ENCODE measurements at places on chromosomes 2 and 18. TPM values are rescaled to one million over a fixed set of nuclear protein-coding genes. Genes with fewer than 3 reads are reported as not detected.

Gene GNAL
- polyA plus RNA-seq, result 0.63 TPM

Gene CFAP65
- 0.03 TPM for polyA plus RNA-seq

Gene GKN2
- polyA plus RNA-seq, result not detected

Gene LTBP1
- polyA plus RNA-seq, result 0.16 TPM

Gene PCARE
- not detected for polyA plus RNA-seq

Gene RIT2
- polyA plus RNA-seq, result not detected

Gene ABCA12
- polyA plus RNA-seq, result 0.01 TPM

Gene ITGB6
- polyA plus RNA-seq, result not detected

Gene PJVK
- 3.0 TPM for polyA plus RNA-seq

Gene SAG
- polyA plus RNA-seq, result not detected

Gene REG3G
- polyA plus RNA-seq, result not detected

Gene PROM2
- polyA plus RNA-seq, result not detected

Gene RBMS1
- polyA plus RNA-seq, result 110 TPM

Gene REG3A
- 0.13 TPM for polyA plus RNA-seq

Gene TUBB6
- 30.8 TPM for polyA plus RNA-seq

Gene TUBA3E
- not detected for polyA plus RNA-seq

Gene INHA
- polyA plus RNA-seq, result 15.2 TPM

Gene ASPRV1
- polyA plus RNA-seq, result 0.52 TPM

Gene LRRC30
- polyA plus RNA-seq, result not detected

Gene RAPH1
- 5.3 TPM for polyA plus RNA-seq

Gene IL36A
- not detected for polyA plus RNA-seq

Gene HRH4
- polyA plus RNA-seq, result not detected

Gene RAMP1
- 0.61 TPM for polyA plus RNA-seq

Gene COBLL1
- 32.6 TPM for polyA plus RNA-seq

Gene IDH1
- 312 TPM for polyA plus RNA-seq

Gene CLIP4
- polyA plus RNA-seq, result 0.49 TPM

Gene ALPP
- not detected for polyA plus RNA-seq

Gene ADAM23
- not detected for polyA plus RNA-seq

Gene RND3
- 0.24 TPM for polyA plus RNA-seq

Gene TCF23
- polyA plus RNA-seq, result 1.4 TPM

Gene OSR1
- 0.72 TPM for polyA plus RNA-seq

Gene ZEB2
- polyA plus RNA-seq, result 0.10 TPM

Gene ID2
- polyA plus RNA-seq, result 610 TPM

Gene NLRC4
- polyA plus RNA-seq, result 0.29 TPM

Gene MYO1B
- 36.9 TPM for polyA plus RNA-seq

Gene KCNIP3
- polyA plus RNA-seq, result not detected

Gene AGXT
- 96.1 TPM for polyA plus RNA-seq

Gene ATOH8
- 0.22 TPM for polyA plus RNA-seq

Gene GALNT13
- polyA plus RNA-seq, result 1.3 TPM

Gene TEX44
- polyA plus RNA-seq, result not detected

Gene DCDC2C
- not detected for polyA plus RNA-seq

Gene PARD3B
- polyA plus RNA-seq, result 0.71 TPM

Gene POU3F3
- polyA plus RNA-seq, result not detected

Gene OSBPL1A
- polyA plus RNA-seq, result not detected

Gene SALL3
- polyA plus RNA-seq, result not detected

Gene ARL4C
- polyA plus RNA-seq, result 0.07 TPM

Gene KIAA2012
- polyA plus RNA-seq, result not detected

Gene CD8B2
- polyA plus RNA-seq, result not detected

Gene HDHD2
- 10.2 TPM for polyA plus RNA-seq

Gene L3MBTL4
- 10.8 TPM for polyA plus RNA-seq

Gene UGT1A8
- not detected for polyA plus RNA-seq

Gene ST8SIA5
- 0.76 TPM for polyA plus RNA-seq

Gene OSBPL6
- 0.03 TPM for polyA plus RNA-seq

Gene KCNK3
- polyA plus RNA-seq, result not detected

Gene PRPF40A
- polyA plus RNA-seq, result 146 TPM

Gene MRPL30
- polyA plus RNA-seq, result 25.6 TPM

Gene TBR1
- polyA plus RNA-seq, result 0.03 TPM
